Central memory CD8-positive, alpha-beta T cell (primary cell): ENCODE measurements at places on chromosomes 6 and 20.

- no peak for DNase-seq
These were observed 1.5 kb downstream of the TFAP2A start for GRCh38 chr6:10413262-10413849.

DNA sequence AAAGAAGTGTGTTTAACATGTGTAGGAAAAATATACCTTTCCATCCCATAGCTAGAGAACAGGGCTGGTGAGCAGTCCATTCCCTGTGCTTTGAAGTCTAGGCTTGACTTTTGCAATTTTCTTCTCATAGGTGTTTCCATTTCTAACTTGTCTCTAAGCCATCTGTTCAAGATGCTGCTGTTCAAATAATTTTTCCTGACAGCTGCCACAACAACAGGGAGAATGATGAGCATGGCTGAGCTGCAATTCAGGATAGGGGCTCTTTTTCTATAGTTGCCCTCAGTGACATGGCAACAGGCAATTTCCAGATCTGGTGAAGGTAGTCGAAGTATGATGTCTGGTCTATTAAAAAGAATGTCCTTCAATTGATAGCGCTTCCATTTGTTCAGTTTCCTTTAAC is 103.0 kb upstream of the HS3ST5 start:
- DNase-seq, result no peak

DNA sequence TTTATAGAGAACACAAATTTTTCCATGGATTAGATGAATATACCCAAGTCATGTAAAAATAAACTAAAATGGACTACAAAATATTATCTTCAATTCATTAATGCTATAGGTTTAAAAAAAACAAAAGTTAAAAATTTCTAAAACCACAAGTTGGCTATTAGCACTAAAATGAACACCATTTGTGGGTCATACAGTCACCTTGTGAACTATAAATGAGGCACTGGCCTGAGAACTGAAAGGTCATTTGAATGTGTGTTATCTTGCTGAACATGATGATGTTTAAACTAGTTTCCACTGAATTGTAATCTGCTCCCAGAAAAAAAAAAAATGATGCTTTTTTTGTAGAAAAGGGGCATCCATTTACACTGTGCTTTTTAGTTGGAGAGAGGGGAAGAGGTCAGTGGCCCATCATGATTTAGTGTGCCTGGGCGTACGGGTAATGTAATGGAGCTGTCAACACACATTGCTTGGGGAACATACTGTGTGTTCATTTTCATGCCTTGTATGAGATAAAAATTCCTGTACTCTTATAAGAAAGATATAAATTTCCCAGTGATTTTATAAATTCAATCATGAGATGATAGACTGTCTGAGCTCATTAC is 96.6 kb upstream of the FKBP1C start:
- no peak for DNase-seq

GRCh38 chr6:44201200-44201599 is 15.5 kb upstream of the MYMX start:
- DNase-seq, result no peak

DNA sequence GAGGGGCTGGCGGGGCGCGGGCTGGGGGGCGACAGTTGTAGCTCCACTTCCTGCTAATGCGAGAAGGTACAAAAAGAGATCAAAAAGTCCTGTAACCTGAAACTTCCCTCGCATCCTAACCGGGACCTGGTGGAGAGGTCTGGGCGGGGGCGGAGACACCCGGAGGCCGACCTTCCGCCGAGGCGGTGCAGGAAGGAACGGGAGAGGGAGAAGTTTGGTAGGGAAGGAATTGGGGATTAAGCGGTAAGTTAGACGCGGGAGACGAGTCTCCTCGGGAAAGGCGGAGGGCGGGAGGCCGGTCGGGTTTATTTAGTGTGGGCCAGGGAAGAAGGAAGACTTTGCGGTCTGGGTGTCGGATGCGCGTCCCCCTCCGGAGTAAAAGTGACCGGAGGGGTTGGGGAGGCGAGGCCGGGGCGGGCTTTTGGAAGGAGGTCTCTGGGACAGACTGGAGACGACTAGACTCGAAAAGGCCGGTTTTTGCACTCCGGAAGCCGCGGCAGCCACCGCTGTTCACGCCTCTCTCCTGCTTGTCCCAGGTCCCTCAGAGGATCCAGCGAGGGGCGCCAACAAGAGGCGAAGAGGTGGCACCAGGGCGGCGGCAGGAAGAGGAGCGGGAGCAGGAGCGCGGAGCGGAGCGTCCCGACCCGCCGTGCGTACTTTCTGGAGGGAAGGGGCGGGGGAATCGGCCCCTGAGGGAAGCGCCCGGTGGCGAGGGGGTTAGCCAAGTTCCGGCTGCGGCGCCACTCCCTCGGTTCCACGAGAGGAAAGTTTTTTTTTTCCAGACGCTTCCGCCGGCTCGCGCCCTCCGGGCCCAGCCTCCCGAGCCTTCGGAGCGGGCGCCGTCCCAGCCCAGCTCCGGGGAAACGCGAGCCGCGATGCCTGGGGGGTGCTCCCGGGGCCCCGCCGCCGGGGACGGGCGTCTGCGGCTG is 734 bp downstream of the TPBG start:
- DNase-seq, result no peak

GRCh38 chr6:169926617-169927417 is 175.4 kb downstream of the ERMARD start:
- DNase-seq, result no peak

DNA sequence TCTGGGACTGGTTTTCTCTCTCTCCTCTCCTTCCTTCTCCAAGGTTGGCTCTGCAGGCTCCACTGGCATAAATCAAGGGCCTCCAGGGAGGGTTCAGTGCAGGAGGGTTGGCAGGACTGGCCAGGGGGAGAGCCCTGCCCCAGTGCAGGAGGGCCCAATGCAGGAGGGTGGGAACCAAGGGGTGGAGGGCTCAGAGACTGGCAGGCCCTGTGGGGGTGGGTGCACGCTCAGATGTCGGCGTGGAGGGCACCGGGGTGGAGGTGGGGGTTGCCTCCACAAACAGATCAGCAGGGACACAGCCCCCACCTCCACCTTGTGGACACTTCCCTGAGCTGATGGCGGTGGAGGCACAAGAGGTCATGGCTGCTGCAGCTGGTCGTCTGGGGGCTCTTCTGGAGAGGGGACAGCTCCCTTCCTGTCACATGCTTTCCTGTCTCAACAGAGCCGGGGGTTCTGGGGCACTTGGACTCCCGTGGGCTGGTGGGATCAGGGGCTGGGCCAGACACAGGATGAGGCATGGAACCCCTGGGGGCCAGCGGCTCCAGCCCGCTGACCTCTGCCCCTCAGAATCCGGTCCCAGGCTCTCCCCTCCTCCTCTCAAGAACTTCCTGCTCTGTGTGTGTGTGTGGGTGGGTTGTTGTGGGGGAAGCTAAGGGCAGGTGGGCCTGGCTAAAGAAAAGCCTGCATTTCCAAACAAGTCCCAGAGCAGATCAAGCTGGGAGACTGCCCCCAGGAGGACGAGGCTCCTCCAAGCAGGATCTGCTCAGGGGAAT is 2.7 kb upstream of the ABHD16B start:
- DNase-seq, result no peak

DNA sequence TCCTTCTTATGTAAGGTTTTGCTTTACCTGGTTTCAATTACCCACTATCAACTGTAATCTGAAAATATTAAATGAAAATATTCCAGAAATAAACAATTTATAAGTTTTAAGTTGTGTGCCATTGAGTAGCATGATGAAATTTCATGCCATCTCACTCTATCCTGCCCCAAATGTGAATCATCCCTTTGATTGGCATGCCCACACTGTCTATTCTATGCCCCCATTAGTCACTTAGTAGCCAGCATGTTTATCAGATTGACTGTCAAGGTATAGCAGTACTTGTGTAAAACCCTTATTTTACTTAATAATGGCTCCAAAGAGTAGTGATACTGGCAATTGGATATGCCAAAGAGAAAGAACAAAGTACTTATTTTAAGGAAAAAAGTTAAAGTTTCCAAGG is 403.8 kb downstream of the ADGRB3 start:
- DNase-seq, result no peak

DNA sequence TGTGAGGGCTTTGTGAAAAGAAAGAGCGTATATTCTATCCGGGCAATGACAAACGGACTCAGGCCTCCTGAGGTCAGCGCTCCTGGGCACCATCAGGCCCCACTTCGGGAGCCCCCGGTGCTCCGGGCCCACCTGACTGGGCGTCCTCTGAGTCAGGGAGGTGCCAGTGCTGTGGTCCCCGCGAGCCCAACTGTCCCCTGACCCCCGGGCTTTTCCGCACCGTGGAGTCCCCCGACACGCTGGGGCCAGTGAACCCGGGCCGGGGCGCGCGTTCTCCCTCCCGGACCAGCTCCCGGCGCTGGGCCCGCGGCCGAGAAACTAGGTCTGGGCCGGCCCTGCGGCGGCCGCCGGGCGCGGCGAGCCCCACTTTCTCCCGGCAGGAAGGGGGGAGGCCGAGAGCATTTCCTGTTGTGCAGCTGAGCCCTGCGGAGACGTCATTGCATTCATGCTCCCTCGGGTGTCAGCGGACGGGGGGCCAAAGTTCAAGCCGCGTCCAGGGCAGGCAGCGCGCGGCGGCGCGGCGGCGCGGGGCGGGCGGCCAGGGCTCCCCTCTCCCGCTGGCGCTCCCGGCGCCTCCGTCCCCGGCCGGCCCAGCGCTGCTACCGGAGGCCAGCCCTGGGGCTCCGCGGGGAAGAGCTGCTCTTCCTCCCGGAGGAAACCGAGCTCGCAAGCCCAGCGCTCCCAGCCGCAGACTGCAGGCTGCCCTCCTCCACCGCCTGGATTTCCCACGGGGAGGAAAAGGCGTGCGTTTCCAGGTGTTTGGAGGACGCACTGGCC is 18.3 kb downstream of the HIVEP2 start:
- DNase-seq, result peak; percentile 80

DNA sequence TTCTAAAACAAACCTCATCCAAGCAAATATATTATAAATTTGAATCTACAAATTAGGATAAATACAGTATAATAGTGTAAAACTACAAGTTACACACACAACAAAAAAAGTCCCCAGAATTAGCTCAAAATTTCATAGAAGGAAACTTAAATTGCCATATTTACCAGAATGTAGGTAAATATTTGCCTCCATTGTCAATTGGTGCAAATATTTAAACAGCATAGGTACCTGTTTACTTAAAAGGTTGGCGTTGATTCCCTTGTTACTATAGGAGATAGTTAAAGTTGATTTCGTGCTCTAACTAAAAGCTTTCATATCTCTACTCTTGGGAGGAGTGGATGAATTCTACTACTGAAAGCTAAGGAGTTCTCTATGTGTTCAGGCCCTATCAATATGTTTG is 111.6 kb upstream of the TENT5A start:
- no peak for DNase-seq

DNA sequence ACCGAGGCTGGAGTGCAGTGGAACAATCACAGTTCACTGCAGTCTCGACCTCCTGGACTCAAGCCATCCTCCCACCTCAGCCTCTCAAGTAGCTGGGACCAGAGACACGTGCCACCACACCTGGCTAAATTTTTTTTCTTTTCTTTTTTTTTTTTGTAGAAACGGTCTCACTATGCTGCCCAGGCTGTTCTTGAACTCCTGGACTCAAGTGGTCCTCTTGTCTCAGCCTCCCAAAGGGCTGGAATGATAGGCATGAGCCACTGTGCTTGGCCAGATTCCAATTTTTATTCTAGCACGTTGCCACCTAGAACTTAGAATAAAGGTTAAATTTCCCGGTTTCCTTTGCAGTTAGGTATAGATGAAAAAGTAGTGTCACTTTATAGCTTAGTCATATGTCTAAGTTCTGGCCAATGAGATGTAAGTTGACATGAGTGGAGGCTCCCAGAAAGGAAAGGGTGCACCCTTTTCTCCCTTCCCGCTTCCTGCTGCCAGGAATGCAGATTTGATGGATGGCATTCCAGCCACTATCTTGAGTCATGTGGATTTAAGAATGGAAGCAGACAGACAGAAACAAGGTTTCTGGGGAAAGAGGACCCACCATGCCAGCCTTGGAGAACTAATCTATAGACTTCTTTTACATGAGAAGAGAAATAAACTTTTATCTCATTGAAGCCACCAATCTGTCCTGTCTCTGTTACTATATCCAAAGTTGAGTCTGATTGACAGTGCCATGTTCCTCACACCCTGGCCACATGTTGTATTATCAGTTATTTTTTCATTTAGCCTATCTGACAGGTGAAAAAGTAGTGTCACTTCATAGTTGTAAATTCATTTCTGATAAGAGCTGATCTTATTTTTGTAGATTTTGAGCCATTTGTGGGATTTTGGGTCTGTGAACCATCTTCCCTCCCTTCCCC is 60.6 kb upstream of the NCOA3 start:
- DNase-seq, result no peak

- DNase-seq, result peak; percentile 59
These were observed 93.1 kb downstream of the PRND start for GRCh38 chr20:4814696-4815252.

- no peak for DNase-seq
These were observed 32.1 kb downstream of the APCDD1L start for GRCh38 chr20:58483051-58483450.

DNA sequence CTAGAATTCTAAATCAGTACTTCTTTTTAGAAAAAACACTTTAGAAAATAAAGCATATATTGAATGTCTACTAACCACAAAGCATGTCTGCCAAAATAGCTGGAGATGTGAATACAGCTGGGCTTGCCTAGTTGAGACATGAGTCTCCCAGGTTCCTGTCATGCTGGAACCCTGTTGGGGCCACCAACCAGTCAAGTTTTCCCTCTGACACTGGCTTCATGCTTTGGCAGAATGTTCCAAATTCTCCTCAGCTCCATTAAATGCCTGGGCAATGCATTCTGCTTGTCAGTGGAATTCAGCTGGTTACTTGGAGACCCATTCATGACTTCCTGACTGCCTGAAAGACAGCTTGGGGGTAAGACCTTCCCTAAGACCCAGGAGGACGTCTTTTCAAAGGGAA is 87.2 kb downstream of the PRND start:
- no peak for DNase-seq

DNA sequence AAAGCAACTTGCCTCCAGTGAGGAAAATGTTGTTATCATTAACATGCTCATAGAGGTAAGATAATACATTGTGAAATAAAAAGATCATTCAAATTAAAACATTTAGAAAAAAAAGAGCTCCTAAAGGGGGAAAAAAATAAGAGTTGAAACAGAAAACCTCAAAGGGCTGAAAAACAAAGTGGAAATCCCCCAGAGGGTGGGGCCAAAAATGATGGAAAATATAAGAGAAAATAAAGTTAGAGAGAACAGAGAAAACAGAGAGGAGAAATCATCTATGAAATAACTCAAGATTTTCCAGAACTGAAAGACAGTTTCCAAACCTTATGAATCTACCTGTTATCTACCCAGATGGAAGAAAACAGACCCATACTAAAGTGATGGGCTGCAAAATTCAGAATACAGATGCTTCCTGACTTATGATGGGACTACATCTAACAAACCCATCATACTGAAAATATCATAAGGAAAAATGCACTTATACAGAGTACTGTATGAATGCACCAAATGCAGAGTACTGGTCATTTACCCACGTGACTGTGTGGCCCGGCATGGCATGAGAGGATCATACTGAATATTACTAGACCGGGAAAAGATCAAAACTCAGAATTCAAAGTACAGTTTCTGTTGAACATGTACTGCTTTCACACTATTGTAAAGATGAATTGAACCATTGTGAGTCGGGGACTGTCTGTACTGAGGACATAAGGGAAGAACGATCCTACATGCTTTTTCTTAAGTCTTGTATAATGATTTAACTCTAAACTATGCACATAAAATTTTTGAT is 4.0 kb downstream of the ZBTB24 start:
- DNase-seq, result no peak

- DNase-seq, result no peak
These were observed 75.0 kb downstream of the BCKDHB start for GRCh38 chr6:80181352-80182081.

- no peak for DNase-seq
These were observed 3.3 kb downstream of the MAPRE1 start for GRCh38 chr20:32823078-32823477.

- no peak for DNase-seq
These were observed 681.1 kb downstream of the DHX35 start for GRCh38 chr20:39643292-39643691.

GRCh38 chr6:117501722-117502121 is 19.2 kb downstream of the DCBLD1 start:
- no peak for DNase-seq
